H7 (cell line): ENCODE measurements at places on chromosomes 4 and X. TPM values are rescaled to one million over a fixed set of nuclear protein-coding genes. Genes with fewer than 3 reads are reported as not detected.

GRCh38 chr4:47271291-47271690, 192.2 kb downstream of the COMMD8 start:
- no peak for DNase-seq

GRCh38 chrX:9324676-9325075, 140.2 kb upstream of the TBL1X start:
- DNase-seq, result no peak

GRCh38 chr4:25856756-25857155, 6.0 kb downstream of the SEL1L3 start:
- no peak for DNase-seq

FGB gene
- not detected in 2 replicates for total RNA-seq

DNA sequence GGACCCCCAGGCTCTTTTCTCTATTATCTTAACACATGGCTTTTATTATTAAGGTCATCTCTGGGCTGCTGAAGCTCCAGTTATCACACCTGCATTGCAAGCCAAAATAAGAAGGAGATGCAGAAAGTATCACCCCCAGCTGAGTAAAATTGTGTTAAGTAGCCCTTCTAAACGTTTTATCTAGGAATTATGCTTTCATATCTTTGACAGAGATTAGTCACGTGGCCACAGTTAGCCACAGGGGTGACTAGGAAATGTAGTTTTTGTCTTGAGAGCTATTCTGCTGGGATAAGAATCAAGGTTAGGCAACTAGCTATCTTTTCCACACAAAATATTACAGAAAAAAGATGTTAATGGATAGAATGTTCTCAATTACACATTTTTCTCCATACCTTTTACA, 102.1 kb downstream of the ANXA3 start:
- no peak for DNase-seq

PARM1 gene
- total RNA-seq, result 2.5 TPM in 2 replicates

GRCh38 chr4:140743194-140743931, 12.8 kb downstream of the TBC1D9 start:
- peak; percentile 4 for DNase-seq

SUPT20HL2 gene
- total RNA-seq, result 0.14 TPM in 1 of 2 replicates, not detected in the other

GRCh38 chr4:55902677-55903076, 46.1 kb upstream of the CEP135 start:
- no peak for DNase-seq

TIGD2 gene
- total RNA-seq, result 6.4 and 7.3 TPM in 2 replicates

RNF150 gene
- 1.1 and 1.4 TPM in 2 replicates for total RNA-seq

DNA sequence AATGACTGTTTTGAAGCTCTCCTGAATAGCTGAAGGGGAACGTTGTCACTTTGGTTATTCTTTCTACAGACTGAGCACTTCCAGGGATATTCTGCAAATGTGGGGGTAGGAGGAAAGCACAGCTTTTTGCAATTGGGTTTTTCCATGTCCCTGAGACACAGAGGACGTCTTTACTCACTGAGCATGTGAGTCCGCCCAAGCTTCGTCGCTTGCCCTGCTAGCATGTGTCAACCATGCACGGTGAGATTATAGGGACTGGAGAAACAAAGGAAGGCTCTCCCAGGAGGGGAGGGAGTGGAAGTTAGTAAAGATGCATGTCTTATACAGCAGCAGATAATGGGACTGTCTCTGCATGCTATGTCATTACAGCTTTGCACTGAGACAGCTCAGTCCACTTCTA, 111.5 kb upstream of the SFRP2 start:
- no peak for DNase-seq

- DNase-seq, result peak; percentile 44
These were observed 86.4 kb downstream of the BMP15 start for GRCh38 chrX:50996930-50997329.

ZNF630 gene
- total RNA-seq, result 1.0 and 1.4 TPM in 2 replicates

GRCh38 chr4:153521999-153522801, 56.0 kb downstream of the TMEM131L start:
- DNase-seq, result peak; percentile 54

- peak; percentile 44 for DNase-seq
These were observed 29.7 kb downstream of the BCOR start for GRCh38 chrX:40068048-40068447.

GRCh38 chr4:151484396-151485102, 75.6 kb downstream of the FHIP1A start:
- DNase-seq, result peak; percentile 27

NUDT6 gene
- total RNA-seq, result 9.9 and 12.3 TPM in 2 replicates

ZNF595 gene
- 0.17 TPM in 1 of 2 replicates, not detected in the other for total RNA-seq

- DNase-seq, result no peak
These were observed 11.4 kb downstream of the FTSJ1 start for GRCh38 chrX:48487362-48487798.

F11 gene
- 0.28 and 0.30 TPM in 2 replicates for total RNA-seq

DNA sequence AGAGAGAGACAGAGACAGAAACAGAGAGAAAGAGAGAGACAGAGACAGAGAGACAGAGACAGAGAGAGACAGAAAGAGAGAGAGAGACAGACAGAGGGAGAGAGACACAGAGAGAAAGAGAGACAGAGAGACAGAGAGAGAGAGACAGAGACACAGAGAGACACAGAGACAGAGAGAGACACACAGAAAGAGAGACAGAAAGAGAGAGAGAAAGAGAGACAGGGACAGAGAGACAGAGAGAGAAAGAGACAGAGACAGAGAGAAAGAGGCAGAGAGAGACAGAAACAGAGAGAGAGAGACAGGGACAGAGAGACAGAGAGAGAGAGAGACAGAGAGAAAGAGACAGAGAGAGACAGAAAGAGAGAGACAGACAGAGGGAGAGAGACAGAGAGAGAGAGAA, 52.9 kb downstream of the CRLF2 start:
- no peak for DNase-seq

DNA sequence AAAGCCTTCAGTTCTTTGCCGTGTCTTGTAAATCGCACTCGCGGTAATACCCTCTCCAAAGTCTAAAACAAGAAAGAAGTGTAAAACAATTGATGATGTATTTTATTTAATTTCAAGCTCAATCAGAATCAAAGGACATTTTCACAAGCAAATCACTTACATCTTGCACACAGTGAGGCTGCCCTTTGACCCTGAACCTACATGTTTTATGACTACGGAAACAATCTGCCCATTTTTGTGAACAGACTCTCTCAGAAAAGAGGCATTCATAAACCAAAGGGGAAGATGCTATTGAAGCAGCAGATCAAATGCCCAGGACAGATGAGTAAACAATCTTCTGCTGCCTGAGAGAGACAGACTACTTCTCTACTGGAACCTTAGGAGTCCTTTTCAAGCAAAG, 76.0 kb upstream of the DDX60 start:
- no peak for DNase-seq

- peak; percentile 58 for DNase-seq
These were observed 21.0 kb upstream of the JAKMIP1 start for GRCh38 chr4:6221301-6221850.

GRCh38 chr4:101914761-101915160, 124.2 kb downstream of the BANK1 start:
- no peak for DNase-seq

DNA sequence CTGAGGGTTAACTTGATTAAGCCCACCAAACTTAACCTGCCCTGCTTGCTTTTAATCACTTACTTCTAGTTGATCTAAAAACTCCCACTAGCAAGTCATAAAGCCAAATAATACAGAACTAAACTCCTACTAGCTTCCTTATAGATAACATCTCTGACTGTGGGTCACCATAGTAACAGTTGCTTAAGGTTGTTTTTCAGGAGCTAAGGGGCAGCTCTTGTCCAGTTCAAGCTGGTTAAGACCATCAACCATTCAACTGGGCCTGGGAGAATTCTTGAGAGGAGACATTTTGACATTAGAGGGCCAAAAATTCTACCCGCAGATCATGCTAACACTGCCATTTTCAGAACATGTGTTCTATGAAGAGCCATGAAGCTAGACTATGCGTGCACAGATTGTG, 67.0 kb downstream of the UCHL1 start:
- no peak for DNase-seq

DNA sequence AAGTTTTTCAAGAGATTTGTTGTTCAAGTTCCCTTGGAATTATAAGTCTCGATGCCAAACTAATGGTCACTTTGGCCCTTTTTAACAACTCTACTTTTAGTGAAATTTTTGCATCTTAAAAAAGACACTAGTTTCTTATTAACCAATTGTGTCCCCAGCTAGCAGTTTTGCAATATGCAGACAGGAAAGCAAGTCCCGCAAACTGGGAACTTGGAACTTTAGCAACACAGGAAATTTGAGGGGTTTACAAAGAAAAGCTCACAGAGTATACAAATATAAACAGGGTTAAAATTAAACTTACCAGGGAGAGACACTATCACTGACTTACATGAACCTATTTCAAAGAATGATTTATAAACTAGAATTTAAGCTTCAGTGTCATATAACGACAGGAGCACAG, 137.9 kb downstream of the ANK2 start:
- DNase-seq, result no peak

DNA sequence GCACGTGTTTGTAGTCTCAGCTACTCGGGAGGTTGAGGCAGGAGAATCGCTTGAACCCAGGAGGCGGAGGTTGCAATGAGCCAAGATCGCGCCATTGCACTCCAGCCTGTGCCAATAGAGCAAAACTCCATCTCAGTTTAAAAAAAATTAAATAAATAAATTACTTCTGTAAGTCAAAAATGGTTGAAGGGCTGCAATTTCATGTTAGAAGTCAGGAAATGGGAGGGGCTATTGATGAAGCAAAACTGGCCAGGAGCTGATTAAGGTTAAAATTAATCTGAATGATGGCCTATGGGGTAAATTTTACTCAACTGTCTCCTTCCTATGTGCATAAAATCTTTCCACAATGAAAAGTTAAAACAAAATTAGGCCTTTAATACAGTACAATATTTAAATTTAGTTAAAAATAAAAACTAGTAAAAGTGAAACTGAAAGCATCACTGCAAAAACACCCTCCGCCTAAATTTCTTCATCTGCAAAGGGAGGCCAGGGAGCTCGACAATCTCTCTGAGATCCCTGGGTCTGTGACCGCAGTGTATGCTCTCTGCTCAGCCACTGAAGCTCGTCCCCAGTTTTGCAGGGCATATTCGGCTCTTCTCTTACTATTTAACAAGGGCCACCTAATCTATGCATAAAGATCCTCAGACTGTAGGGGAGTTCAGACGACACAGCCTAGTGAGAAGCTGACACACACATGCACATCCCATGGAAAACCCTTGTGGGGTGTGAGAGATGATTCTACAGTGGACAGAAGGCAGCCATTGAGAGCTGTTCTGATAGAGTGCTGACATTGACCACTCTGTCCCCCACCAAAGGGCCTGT, 57.2 kb downstream of the IRF2 start:
- DNase-seq, result no peak

SCFD2 gene
- 13.5 and 16.9 TPM in 2 replicates for total RNA-seq

- DNase-seq, result no peak
These were observed 243.7 kb upstream of the DIAPH2 start for GRCh38 chrX:96440941-96441340.

DNA sequence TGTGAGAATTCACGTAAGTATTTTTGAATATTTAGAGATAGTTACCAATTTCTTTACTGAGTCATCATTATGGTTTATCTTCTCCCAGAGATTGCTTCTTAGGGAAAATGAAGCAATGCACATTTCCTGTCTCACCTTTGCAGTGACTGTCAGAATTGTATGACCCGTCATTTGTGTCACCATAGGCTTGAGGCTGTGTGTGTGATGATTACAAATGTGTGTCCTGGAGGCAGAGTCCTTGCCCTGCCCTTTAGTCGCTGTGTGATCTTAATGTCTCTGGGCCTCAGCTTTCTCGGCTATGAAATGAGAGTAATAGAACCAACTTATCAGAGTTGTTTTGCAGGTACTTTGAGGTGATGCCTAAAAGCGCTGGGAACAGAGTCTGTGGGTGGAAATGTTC, 13.9 kb downstream of the HCCS start:
- no peak for DNase-seq

- no peak for DNase-seq
These were observed 40.9 kb downstream of the KDM6A start for GRCh38 chrX:44913656-44914531.

GRCh38 chrX:154032653-154033052, 13.0 kb upstream of the IRAK1 start:
- peak; percentile 55 for DNase-seq

- no peak for DNase-seq
These were observed 57.1 kb downstream of the COMMD8 start for GRCh38 chr4:47406408-47406807.

- DNase-seq, result no peak
These were observed 601.0 kb downstream of the TMA16 start for GRCh38 chr4:164095313-164096110.

- DNase-seq, result no peak
These were observed 40.5 kb downstream of the TECRL start for GRCh38 chr4:64368741-64369140.

DNA sequence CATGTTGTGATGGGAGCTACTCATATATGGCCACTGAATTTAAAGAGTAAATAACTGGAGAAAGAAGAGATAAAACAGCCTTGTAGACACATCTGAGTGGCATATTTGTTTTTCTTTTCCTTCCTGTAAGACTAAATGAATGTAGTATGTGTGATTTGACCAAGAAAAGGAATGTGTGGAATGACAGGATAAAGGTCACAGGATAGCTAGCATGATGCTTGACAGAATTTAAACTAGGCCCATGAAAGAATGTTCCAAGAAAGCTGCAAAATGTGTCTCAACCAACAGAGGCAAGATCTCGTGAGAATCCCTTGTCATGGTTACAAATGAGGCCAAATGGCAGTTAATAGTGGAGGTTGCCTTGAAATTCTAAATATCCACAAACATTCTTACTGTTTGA, 137.0 kb downstream of the KCNIP4 start:
- DNase-seq, result no peak

- no peak for DNase-seq
These were observed 196.6 kb downstream of the EVC2 start for GRCh38 chr4:5511791-5512190.
